ENCODE measurements at places on chromosomes 13 and 19.
A peak's percentile ranks its signal among the peaks of the same experiment; 100 is the strongest.

DNA sequence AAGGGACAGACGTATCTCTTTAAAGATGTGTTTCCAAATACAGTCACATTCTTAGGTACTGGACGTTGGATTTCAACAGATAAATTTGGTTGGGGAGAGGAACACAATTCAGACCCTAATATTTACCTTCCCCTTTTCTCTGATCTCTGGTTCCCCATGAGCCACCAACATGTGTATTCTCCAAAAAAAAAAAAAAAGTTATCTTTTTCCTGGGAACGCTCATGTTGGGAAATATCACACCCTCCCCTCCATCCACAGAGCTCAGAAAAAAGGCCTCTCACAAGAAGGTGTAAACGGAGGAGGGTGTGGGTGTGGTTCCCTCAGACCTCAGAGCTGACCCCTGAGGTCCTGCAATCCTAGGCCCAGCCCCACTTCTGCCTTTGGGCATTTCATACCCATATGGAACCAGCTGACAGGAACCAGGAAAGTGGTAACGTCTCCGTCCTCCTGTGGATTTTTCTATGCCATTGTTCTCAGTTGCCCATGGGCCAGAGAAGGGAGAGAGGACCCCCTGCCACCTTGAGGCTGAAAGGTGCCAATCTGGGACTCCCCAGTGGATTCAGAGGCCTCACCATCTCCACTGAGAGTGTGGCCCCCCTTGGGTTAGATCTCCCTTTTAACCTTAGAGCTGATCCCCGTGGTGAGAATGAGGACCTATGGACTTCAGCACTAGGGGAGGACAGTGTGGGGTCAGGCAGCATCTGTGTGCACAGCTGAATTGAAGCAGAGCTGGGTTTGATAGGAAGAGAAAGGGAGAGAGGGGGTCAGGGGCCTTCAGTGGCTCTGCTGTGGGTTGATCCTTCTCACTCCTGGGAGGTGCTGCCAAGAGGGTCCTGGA is 8.4 kb upstream of the SIGLEC12 start:
- no peak for DNase-seq

- DNase-seq, result no peak
These were observed 210.2 kb downstream of the KCNRG start for GRCh38 chr13:50225193-50226155.

GRCh38 chr19:35118268-35119020 is 2.8 kb downstream of the FXYD3 start:
- DNase-seq, result no peak

- peak; percentile 52 for DNase-seq
These were observed 6.2 kb downstream of the SYT5 start for GRCh38 chr19:55173714-55174409.

DNA sequence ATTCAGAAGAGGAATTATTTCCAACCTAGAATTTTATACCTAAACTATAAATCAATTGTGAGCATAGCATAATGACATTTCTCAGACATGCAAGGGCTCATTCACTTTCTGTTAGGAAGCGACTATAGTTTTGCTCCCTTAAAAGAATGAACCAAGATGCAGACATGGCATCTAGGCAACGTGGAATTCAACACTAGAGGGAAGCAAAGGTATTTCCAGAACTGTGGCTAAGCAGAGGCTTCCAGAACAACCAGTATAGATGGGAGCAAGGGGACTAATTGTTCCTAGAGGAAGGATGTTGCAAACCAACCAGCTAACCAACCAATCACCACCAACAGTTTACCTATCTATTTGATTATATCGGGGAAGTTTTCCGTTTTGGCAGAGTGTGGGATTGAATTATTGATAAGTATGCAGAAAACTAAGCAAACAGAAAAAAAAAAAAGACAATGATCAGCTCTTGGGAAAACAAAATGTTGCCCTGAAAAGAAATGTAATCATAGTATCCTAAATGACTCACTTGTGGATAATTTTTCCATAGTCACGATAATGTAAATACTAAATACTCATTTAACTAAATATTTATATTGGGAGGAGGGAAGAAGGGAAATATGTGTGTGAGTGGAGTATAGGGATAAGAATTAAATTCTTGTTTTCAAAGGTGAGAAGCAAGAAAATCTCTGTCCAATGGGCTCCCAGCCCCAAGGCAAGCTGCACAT is 21.1 kb downstream of the ARL11 start:
- DNase-seq, result no peak

DNA sequence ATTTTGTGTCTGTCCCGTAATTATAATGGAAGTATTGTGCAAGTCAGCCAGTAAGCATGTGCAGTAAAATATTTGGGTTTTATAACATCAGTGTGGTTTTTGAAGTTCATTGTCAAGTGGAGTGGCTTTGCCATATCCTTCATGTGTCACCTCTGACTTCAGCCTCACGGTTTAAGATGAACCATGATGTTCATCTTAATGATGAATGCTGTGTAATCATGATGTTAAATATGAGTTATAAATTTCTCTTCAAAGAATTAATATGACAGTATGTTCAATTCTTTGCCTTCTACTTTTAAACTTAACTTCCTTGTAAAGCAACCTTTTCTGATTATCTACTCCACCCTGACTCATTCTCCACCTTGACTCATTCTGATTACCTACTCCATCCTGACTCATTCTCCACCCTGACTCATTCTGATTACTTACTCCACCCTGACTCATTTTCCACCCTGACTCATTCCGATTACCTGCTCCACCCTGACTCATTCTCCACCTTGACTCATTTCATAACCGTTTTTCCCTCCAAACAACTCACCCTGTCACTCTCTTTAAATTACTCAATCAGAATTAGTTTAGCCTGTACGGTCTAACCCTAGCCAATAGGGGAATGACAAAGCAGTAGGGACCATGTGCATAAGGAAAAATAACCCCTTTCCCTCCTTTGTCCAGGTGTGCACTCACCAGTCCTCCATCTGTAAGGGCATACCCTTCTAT is 50.3 kb upstream of the ANKRD10 start:
- no peak for DNase-seq

- DNase-seq, result no peak
These were observed 1064.3 kb downstream of the DIAPH3 start for GRCh38 chr13:59099182-59099974.

GRCh38 chr13:50730496-50731351 is 112.8 kb downstream of the DLEU7 start:
- DNase-seq, result no peak

- DNase-seq, result no peak
These were observed 13.2 kb downstream of the GATAD2A start for GRCh38 chr19:19418555-19419260.

DNA sequence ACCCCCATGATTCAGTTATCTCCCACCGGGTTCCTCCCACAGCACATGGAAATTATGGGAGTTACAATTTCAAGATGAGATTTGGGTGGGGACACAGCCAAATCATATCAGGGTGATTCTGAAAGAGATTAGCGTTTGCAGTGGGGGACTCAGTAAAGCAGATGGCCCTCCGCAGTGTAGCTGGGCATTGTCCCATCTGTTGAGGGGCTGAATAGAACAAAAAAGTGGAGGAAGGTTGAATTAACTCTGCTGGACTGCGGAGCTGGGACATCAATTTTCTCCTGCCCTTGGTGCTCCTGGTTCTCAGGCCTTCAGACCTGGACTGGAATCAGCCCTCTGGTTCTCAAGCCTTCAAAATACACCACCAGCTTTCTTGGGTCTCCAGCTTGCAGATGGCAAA is 55.2 kb upstream of the CACNA1A start:
- DNase-seq, result no peak

- no peak for DNase-seq
These were observed 367 bp downstream of the NDUFS7 start for GRCh38 chr19:1384085-1384462.

DNA sequence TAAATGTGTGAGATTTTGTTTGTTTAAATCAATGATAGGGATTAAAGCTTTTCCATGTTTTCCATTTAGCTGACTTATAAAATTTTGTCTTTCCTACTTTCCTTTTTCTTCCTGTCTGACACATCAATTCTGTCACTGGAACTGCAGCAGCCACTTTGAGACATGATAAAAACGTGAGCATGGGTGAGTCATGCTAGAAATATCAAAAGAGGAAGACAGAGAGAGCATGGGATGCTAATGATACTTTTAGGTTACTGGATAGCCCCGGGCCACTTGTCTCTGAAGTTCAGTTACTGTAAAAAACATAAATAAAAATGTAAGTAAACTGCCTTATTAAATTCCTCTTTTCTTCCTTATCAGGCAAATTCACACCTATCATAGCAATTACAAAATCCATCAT is 1332.0 kb upstream of the PCDH20 start:
- no peak for DNase-seq

DNA sequence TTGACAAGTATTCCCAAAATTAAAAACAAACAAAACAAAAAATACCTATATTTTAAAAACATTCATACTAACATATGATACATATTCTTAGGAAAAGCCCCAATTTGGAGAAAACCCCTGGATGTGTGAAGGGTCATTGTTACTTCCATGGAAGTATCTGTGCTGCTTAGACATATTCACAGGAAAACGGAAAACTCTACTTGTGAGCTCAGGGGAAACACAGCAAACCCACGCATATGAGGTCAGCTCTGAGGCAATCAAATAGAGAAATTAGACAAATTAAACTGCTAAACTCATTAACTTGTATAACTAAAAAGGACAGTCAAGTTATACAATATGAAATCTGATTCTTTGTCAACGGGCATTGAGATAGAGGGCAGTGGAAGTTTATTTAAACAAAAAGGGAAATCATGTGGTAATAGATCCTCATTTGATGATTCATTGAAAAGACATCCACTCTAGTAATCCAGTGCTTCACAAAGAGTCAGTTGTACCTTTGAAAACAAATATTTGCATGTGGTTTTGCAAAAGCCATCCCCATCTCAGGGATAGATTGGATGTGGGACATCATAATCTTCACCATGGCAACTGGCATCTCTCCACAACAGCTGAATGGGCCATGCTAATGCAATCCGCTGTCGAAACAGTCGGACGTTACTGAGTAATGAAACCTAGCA is 423.4 kb downstream of the ITGBL1 start:
- no peak for DNase-seq

DNA sequence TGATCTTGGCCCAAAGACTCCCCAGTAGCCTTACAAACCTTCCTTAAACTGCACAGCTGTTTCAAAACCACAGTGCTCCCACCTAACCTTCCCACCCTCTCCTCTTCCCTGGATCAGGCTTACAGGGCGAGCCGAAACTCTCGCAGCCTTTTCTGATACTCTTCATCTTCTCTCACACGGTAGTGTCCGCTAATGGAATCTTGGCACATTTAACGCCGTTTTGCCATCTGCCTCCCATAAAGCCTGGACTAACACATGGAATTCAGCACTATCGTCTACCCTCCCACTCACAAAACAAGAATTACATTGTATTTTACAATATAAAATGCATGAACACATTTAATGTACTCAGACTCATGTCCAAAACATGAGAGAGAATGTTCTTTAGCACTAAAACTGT is 135.9 kb downstream of the RAP2A start:
- no peak for DNase-seq

GRCh38 chr13:94329277-94329676 is 150.2 kb downstream of the DCT start:
- no peak for DNase-seq

GRCh38 chr19:722553-723101 is 13.9 kb downstream of the PALM start:
- no peak for DNase-seq

DNA sequence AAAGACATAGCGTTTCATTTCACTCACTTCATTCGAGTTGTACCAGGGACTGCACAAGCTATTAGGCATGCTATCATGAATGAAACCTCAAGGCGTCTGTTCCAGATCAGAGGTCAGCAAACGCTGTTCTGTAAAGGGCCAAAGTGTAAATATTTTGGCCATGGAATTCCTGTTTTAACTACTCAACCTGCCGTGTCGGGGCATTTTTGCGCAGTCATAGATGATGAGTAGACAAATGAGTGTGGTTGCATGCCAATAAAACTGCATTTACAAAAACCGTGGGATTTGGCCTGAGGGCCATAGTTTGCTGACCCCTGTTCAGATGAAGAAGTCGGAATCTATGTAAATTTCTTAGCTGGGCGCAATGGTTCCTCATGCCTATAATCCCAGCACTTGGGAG is 6.5 kb downstream of the INSR start:
- DNase-seq, result no peak

DNA sequence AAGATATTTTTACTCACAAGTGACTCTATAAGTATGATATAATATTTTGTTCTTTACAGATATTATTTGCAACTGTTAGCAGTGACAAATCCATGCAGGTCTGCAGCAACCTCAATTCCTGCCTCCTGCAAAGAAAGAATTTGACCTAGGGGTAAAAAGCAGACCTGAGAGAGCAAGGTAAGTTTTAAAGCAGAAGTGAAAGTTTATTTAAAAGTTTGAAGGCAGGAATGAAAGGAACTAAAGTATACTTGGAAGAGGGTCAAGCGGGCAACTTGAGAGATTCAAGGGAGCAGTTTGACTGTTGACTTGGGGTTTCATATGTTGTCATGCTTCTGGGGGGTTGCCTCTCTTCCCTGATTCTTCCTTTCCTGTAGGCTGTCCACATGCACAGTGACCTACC is 520.1 kb upstream of the PCDH20 start:
- no peak for DNase-seq

DNA sequence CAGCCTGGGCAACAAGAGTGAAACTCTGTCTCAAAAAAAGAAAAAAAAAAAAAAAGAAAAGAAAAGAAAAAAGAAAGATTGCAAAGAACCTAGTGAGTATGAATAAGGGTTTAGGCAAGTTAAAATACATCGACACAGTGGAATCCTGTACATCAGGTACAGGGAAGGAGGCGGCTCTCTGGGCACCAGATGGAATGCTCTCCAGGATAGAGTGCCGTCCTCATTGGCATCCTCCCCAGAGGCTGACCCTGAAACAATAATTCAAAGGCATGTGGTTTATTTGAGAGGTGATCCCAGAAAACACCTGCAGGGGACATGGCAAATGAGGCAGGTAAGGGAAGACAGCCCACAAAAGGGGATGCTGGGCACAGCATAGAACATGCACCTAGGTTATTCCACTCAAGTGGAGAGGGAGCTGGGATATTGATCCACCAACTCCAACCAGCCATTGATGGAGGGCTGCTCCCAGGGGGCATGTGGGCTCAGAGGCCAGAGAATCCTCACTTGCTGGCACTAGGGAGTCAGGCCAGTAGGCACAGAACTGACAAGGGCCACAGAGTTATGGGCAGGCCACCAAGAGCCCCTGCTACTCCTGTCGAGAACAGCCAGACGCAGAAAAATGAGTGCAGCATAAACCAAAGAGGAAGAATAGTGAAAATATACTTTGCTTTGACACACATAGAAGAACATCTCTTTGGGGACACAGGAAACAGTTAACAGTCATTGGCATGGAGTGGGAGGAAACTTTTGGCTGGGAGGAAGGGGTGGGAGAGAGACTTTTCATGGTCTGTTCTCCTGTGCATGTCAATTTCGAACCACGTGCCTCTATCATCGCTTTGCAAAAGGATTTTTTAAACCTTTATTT is 4.2 kb downstream of the TSPAN16 start:
- no peak for DNase-seq

- DNase-seq, result no peak
These were observed 7.3 kb upstream of the COLGALT1 start for GRCh38 chr19:17548145-17548544.

All from globus pallidus (tissue), 1 donor.